CD4-positive, alpha-beta T cell treated with Interferon alpha-2 for 1 hour (primary cell): ENCODE measurements at places on chromosomes 6 and 20.

- no peak for DNase-seq
Observed at GRCh38 chr6:105432797-105433196, 29.9 kb upstream of the PREP start.

DNA sequence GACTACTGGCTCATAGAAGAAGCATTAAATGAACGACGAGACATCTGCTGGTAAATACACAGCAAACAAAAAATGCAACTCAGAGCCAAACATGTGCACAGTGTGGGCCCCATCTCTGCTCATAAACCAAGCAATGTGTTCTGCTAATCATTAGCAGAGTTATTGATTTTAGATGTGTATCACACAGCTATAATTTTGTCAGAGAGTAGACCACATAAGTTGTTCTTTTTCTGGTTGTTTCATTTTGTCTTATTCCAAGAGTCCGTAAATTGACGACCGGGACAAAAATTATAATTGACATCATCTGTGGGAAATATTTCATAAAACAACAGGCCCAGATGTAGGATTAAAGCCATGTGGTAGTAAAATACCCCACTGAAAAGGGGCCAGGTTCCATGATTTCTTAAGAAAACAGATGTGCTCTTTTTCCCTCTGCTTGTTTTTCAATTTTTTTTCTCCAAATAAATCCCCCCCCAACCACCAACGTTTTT is 423.6 kb downstream of the HAO1 start:
- no peak for DNase-seq

DNA sequence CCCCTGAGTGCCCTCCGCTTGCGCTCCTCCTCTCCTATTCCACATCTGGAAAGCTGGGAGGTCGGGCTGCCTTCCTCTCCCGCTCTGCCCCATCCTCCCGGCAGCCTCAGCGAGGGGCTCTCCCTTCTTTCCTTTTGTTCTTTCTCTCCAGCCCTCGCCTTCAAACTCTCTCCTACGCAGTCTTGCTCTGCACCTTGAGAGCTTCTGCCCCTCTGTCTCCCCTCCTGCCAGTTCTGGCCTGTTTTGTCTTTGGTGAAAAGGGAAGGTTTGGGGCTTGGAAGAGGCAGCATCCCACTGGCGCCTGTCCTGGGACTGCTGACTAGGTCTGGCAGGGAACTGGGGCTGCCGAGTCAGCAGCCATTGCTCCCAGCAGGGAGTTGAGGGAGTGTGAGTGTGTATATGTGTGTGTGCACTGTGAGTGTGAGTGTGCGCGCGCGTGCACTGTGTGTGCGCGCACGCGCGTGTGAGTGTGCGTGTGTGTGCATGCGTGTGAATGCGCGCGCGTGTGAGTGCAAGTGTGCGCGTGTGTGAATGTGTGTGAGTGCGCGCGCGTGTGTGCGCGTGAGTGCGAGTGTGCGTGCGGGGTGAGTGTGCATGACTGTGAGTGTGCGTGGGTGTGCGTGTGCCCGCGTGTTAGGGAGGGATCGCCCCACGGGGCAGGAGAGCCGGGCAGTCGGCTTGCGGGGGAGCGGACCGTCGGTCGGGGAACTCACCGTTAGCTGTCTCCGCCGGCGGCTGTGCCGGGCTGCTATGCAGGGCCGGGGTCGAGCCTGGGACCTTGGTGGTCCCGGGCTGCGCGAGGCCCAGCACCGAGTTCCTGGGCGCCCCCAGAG is 523 bp downstream of the CPXM1 start:
- DNase-seq: peak; percentile 9

- DNase-seq: no peak
Observed at GRCh38 chr6:158142789-158143188, 25.3 kb downstream of the SERAC1 start.

GRCh38 chr6:122068291-122068769 is 331.1 kb upstream of the HSF2 start:
- DNase-seq: no peak

- no peak for DNase-seq
Observed at GRCh38 chr6:168132531-168133167, 53.6 kb upstream of the FRMD1 start.

DNA sequence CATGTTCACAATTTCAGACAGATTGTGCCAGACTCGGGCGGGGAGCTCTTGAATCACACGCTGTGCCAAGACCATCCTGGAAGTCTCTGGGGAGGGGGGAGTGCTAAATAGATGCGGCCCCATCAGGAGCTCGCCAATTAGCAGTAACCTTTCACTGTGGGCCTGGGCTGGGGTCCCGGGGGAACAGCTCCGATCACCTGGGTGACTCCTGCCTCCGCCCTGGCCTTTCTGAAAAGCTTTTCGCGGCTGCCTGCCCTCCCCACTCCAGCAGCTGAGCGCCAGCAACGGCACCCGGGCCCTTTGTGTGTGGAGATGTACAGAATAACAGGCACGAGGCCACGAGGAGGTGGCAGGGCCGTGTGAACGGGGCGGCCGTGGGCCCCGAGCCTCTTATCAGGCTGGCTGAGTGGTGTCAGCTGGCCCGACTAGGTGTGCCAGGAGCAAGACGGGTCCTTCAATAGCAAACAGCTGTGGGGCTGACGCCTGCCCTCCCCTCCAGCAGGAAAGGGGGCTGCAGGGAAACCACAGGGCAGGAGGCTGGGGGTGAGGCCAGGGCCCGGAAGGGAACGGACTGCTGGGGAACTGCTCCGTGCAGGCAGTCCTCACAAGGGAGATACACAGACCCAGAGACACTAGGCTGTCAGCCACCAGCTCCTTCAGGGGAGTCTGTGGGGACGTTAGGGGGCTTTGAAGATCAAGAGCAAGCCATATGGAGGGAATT is 56.8 kb downstream of the NOL4L start:
- no peak for DNase-seq

DNA sequence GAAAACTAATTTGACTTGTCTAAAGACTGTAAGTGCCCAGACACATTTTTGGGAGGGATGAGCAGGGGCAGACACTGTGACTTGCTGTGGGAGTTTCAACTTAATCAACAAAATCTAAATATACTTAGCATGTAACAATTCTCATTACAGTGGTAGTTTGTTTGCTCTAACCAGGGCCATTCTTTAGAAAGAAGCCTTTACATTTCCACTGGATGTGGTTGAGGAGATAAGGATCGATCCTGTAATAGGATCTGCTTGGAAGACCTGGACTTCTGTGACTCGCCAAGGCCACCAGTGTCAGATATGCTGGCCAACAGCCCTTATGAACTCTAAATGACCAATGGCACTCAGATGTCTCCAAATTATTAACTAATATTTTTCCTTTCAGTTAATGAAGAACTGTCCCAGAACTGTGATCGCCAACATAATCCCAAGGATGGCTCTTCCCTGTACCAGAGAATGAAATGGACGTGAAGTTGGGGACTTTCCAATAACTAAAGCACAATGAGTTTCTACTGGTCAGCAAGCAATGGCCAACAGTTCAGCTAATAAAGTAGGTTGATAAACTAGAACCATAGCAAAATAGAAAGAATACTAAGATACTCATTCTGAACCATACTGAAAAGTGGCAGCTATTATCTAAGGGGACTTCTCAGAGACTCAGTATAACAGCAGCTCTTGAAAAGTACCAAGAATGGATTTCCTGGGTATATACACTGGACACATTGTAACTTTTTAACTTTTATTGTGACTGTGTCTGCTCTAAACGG is 7.5 kb downstream of the SMLR1 start:
- DNase-seq: no peak

- peak; percentile 43 for DNase-seq
Observed at GRCh38 chr6:29641430-29642148, 8.6 kb upstream of the GABBR1 start.

DNA sequence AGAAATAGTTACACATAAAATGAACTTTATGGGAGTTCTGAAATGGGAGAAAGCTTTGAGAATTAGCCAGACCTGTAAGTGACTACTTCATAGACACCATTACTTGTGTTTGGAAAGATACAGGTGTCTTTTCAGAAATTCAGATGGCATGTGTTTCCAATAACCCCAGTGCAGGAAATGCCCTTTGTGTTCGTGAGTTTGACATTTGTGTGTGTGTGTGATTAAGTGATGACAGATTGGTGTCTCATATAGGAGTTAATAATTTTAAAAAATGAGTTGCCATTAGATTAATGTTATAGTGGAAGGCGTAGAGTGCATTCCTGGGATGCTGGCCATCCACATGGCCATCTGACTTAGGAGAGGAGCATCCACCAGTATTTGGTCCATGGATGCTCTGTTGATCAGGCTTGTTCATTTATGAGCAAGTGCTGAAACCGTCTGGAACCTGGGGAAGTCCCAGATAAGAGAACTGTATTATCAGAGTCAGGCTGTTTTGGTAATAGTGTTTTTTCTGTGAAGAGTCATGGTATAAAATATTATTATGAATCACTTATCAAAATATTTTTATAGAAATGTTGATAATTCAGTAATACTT is 3.1 kb downstream of the STK4 start:
- DNase-seq: peak; percentile 65

DNA sequence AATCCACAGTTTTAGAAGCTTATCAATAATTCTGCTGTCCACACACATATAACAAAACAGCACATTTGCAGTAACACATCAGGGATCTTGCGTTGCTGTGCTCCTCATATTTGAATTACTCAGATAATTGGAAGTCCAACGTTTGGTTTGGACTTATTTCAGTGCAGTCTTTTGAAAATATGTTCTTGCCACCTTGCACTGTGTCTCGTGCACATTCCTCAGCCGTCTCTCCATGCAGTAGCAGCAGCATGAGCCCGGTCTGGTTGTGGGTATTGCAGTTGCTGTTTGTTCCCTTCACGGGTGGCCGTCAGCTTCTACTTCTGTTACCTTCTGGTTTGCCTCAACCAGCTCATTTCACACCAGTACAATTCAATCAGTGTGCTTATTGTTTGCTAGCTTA is 215.5 kb downstream of the SLC24A3 start:
- DNase-seq: no peak

- no peak for DNase-seq
Observed at GRCh38 chr6:20362623-20363022, 39.1 kb upstream of the E2F3 start.
